ENCODE measurements at places on chromosomes 11 and 22.

- no peak for DNase-seq
Measured at GRCh38 chr11:34964610-34965331, 48.4 kb downstream of the PDHX start.

- peak; percentile 77 for DNase-seq
Measured at GRCh38 chr22:45317551-45318167, 7.9 kb downstream of the FAM118A start.

DNA sequence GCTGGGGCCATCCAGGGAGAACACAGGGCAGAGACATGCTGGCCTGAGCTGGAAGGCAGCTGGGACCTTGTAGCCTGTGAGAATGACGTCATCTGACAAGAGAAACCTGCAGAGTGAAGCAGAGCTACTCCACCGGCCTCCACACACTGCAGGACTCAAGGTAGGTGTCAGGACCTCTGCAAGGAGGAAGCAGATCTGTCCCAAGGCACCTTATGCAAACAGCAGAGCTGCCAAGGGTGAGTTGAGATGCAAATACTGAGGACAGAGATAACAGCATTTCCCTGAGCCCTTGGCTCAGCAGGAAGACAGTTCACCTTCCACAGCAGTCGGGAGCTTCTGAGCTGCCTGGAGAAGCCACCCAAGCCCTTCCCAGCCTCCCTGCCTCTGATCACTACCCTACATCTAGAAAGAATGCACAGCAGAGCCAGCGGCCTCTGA is 51.9 kb upstream of the IGSF9B start:
- DNase-seq, result no peak

DNA sequence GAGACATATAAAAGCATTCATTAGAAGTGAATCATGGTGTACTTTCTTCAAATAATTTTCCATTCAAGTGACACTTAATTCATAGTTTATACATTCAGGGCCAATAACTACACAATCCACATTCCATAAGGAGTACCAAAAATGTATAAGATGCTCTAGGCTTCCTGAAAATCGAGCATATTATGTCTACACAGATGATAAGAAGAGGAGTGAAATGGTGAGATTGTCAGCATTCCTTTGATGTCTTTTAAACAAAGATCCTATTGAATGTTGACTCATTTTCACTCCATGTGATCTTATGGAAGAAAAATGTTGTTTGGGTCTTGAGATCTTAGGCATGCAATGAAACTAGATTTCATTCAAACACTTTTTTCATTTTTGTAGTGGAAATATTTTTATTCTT is 843.2 kb downstream of the KCNA4 start:
- peak; percentile 77 for DNase-seq

DNA sequence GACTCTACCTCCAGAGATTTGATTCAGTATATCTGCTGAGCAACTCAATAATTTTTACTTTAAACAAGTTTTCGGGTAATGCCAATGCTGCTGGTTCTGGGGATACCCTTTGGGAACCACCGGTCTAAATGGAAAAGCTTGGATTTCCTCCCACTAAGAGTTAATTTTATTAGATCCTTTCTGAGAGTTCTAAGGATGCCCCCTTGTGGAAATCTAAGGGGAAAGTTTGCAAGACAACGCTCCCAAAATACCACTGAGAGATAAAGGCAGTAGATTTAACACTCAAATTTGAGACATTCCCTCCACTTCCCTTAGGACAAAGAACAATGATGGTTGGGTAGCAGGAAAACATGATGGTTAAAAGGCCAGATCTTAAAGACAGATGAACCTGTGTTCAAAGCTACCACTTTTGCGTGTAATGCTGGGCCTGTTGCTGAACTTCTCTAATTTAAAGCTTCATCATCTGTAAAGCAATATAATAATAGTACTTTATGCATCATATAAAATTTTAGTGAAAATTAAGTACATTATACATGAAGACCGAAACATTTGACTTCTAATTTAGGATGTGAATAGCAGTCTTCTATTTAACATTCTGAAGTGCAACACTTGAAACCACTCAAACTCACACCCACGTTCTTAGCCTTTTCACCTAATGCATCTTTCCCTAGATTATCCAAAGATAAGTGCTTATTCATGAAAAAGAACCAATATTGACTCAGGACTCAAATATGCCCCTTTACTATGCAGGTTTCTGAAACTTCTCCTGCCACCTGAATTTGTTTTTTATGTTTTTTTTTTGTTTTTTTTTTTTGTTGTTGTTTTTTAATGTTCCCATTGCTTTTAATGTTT is 110.1 kb upstream of the LUZP2 start:
- peak; percentile 4 for DNase-seq

DNA sequence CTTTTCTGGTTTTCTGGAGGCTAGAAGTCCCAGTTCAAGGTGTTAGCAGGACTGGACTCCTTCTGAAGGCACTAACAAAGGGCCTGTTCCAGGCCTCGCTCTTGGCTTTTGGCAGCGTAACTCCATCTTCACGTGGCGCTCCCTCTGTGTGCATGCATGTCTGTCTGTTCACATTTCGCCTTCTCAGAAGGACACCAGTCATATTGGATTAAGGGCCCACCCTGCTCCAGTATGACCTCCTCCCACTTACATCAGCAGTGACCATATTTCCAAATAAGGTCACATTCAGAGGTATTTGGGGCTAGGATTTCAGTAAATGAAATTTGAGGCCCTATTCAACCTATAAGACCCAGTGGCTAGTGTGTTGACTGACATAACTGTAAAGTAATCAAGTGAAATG is 20.0 kb downstream of the APLP2 start:
- DNase-seq, result no peak

- DNase-seq, result no peak
Measured at GRCh38 chr22:35600476-35600875, 16.7 kb downstream of the MB start.
